ENCODE measurements at places on chromosomes 3 and 15.
A peak's percentile ranks its signal among the peaks of the same experiment; 100 is the strongest.

GRCh38 chr15:52427804-52428203, 100.9 kb downstream of the MYO5A start:
- DNase-seq, result no peak

GRCh38 chr3:17805461-17805940, 63.1 kb upstream of the TBC1D5 start:
- DNase-seq, result no peak

GRCh38 chr3:105752791-105753415, 115.9 kb downstream of the CBLB start:
- DNase-seq, result no peak

- DNase-seq, result no peak
Observed at GRCh38 chr15:42720071-42720470, 16.9 kb downstream of the CDAN1 start.

GRCh38 chr3:54781728-54782127, 146.1 kb downstream of the LRTM1 start:
- DNase-seq, result no peak

DNA sequence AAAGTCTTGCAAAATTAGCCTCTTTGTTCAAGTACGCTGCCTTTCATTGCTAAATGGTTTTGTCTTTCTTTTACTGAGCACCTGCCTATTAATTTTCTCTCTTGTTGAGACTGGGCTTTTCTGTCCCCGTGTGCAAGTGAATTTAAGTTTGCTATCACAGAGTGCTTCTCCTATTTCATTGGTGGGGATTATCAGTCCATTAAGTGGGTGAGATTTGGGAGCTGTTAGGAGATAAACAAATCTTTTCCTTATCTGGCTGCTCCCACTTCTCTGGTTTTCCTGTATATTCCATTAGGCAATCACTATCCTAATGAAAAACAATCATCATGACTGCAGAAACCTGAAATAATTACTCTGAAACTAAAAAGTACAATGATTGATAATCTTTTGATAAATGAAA, 254.2 kb downstream of the NR1D2 start:
- DNase-seq, result no peak

DNA sequence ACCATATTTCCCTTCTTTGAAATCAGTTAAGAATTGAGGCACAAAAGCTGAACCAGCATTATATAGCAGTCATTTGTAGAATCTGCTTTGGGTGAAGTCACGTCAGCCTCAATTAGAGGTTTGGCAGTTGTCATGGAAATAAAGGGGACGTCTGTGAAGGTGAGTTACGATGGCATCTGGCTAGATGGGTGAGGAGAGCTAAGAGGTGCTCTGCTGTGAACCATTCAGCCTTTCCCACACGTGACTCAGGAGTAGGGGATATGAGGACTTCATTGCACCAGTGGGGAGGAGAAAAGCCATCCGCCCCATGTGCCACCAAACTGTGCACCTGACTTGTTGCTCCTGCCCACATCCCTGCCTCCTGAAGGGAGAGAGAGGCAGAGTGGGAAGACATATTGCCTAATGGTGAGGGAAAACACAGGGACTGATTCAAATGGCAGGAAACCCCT, 2.8 kb upstream of the C15orf40 start:
- no peak for DNase-seq

DNA sequence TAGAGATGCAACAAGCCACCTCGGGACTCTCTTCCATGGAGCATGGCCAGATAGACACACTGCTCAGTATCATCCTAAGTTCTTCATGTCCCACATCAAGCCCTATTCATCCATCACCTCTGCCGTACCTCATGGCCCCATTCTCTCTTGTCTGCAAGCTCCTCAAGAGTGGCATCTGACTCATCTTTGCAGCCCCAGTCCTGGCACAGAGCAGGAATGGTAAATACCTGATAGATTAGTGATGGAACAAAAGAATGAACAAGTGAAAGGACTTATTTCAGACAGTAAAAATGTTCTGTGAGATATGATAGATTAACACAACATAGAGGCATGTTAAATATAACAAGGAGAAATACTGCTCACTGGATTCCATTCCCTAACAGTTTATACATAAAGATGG, 176.4 kb downstream of the ISL2 start:
- DNase-seq, result no peak

DNA sequence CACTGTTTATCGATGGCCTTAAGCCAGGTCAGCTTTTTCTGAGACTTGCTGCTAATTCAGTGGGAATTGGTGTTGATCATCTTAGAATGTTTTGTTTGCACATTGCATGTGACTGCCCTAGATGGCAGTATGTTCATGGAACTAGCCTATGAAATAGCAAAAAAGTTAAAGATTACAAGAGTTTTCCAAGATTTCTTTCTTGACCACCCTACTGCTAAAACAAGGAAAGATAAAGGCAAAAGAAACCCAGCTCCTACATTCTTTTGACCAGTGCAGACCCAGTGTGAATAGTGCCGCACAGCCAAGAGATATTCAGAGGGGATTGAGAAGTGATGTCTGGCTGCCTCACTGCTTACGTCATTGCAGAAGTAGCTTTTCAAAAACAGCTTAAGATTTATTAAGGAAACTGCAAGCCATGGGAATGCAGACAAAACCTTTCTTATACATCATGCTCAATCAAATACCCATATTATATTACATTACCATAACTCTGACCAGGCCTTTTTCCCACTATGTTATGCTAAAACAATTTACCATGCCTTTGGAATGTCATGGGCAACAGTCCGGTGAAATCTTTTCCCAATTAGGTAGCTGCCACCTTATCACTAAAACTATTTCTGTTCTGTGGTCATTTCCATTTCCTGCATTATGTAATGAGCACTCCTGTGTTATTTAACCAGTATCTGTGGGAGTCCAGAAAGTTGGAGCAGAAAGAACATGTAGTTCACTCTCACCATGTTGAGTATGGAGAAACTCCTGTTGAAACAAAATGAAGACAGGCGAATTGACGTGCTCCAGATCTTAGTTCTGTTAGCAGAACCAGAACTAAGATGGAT, 6.0 kb downstream of the PHLDB2 start:
- no peak for DNase-seq

- no peak for DNase-seq
Observed at GRCh38 chr3:127728417-127729015, 55.8 kb downstream of the ABTB1 start.

DNA sequence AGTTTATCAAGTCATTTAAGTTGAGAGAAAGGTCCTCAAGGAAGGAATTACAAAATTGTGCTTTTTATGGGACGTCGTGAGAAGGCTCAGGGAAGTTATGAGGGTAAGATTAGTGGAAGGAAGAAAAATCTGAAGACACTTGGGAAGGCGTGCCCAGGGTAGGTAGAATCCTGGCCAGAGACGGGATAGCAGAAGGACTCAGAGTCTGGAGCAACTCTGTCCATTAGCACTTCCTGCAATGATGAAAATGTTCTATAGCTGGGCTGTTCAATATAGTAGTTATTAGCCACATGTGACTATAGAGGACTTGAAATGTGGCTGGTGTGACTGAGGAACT, 271.0 kb upstream of the ZPLD1 start:
- no peak for DNase-seq

GRCh38 chr3:16647668-16648067, 42.4 kb upstream of the DAZL start:
- DNase-seq, result no peak

GRCh38 chr3:186413615-186414415, 51.8 kb upstream of the DGKG start:
- peak; percentile 20 for DNase-seq

DNA sequence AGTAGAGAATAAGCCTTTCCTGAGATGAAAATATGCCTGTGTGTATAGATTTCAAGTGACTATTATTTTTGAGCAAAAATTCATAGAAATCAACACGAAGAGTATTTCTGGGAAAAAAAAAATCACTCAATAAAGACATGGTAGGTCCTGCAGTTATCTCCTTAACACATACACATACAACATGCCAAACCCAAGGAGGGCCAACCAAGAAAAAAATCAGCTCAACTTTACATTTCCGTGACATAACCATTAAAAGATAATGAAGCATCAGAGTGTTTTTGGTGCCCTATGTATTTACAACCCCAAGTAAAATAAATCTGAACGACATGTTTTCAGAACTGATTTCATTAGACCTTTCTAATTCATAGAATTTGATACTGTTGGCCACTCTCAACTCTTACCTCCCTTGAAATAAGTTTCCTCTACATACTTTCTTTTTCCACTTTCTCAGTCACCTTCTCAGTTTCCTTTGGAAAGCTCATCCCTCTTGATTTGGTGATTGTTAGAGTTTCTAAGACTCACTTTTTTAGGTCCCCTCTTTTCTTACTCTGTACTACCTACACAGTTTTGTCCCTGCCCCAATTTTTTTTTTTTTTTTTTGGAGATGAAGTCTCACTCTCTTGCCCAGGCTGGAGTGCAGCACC, 162.3 kb downstream of the TBL1XR1 start:
- no peak for DNase-seq

GRCh38 chr15:40314723-40315276, 7.1 kb upstream of the PLCB2 start:
- no peak for DNase-seq

GRCh38 chr15:56148064-56148463, 95.6 kb downstream of the RFX7 start:
- DNase-seq, result no peak

DNA sequence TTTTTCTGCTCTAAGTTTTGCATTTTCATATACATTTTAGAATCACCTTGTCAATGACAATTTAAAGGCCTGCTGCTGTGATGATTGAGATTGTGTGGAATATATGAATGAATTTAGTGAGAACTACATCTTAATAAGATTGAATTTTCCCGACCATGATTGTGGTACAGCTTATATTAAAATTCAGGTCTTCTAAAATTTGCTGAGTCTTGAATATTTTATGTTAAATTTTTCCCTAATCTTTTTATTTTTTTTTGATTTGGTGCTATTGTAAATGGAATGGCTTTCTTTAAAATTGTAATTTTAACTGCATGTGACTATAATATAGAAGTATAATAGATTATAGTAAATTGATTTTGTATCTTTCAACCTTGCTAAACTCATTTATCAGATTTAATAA, 172.1 kb downstream of the IL1RAP start:
- no peak for DNase-seq

DNA sequence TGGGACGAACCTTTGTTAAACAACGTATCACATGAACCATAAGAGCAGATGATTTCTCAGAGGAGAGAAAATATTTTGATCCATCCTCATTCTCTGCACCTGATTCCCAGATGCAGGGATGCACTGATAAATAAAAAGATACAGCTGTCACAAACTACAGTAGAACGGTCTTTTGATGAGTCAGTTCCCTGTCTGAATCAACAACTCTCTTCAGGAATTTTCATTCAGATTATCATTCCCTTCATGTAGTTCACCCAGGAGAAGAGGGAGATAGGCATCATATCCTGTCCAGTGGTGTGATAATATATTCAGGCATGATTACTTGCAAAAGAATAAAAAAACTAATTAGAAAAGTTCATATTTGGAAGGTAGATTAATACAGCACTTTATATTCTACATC, 521.5 kb downstream of the PYDC2 start:
- no peak for DNase-seq

DNA sequence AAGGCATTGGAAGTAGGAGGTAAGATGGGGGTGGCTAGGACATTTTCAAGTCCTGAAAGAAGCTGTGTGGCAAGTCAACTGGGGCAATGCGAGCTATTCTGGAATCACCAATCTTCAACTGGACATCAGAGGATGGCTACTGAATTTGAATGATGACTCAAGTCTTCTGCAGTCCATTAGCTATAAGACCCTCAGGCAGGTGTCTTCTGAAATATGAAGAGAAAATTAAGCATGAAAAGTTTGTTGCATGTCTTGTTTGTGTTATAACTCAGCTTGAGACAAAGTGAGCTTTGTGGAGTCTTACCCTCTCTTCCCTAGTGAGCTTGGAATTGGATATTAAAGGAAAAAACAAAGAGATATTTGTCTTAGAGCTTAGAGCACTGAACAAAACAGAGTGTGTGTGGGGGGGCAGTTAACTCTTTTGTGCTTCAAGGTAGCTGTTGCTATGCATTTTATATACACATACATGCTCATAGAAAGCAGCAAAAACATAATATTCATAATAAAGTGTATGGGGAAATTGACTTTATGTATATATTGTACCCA, 979.1 kb downstream of the MCTP2 start:
- no peak for DNase-seq

DNA sequence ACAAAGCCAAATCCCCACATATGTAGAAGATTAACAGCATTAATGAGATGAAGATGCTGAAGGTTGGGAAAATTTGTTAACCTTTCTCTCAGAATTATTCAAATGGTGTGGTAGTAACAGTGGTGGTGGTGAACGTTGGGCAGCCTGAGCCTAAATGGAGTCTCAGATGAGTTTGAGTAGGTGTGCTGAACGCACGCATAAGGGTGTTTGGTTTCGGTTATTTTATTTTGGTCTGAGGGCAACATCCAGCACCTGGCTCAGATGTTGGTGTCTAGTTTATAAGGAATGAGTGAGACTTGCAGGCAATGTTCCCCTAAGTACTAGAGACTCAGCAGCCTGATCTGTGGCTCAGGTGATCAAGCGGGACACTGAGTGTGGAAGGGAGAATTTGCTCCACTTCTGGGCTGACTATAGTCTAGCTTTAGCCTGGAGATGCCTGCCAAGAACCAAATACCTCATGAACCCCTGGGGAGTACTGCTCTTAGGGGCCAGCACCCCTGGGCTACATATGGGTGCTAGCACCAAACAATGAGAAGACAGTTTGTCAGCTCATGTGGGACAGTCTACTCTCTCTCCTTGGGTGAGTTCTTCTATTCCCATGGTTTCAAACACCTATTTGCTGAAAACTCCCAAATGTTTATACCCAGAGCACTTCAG, 39.5 kb upstream of the ATP2C1 start:
- DNase-seq, result no peak

- no peak for DNase-seq
Observed at GRCh38 chr3:126512026-126512425, 5.5 kb downstream of the UROC1 start.

DNA sequence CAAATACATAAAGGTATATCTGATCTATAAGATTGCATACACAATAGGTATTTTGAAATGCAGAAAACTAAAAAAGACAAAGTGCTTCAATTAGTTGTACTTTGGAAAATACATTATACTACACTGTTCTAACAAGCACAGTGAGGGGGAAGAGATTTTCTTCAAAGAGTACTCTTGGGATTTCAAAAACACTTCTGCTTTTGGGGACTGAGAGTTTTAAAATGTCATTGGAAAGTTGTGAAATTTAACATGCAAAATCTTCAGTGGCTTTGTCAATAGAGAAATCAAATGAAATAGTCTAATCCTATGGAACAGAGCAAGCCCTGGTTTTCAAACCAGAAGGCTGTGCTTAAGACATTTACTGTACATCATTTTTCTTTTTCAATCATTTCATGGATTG, 322.2 kb upstream of the SEMA6D start:
- DNase-seq, result no peak

DNA sequence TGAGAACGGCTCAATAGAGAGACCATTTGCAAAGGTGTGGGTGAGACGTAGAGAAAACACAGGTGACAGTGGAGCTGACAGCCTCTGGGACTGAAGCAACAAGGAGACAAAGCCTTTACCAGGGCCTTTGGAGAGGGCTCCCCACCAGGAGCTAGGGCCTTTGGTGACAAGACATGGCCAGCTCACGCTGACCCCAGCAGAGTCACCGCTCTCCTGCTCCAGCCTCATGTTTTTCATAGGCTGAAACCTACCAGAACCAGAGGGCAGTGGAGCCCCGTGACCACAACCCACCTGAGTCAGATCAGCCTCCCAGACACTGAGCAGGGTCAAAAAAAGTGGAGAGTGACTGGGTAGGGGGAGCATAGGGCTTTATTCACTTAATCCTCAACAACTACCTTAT, 214.7 kb downstream of the SHQ1 start:
- no peak for DNase-seq

GRCh38 chr3:15102256-15102655, 3.3 kb upstream of the RBSN start:
- DNase-seq, result no peak

GRCh38 chr3:15541371-15541770, 19.9 kb upstream of the COLQ start:
- no peak for DNase-seq
